Ascending aorta (tissue), 2 donors: ENCODE measurements at places on chromosomes 2 and 18.

DNA sequence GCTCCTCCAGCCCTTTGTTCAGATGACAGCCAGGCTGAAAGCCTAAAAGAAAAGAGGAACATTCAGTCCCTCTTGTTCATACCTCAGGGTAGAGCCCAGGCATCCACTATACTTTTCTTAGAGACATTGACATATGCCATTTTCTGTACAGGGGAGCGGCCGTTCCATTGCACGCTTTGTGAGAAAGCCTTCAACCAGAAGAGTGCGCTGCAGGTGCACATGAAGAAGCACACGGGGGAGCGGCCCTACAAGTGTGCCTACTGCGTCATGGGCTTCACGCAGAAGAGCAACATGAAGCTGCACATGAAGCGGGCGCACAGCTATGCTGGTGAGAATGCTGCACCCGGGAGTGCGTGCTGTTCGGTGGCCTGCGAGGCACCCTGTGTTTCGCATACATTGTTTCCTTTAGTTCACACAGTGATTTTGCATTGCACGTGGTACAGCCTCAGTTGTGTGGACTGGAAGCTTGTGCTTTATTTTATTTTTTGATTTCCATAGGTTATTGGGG, 138.2 kb downstream of the ZNF236 start:
- no peak for DNase-seq

GRCh38 chr18:40415821-40416220, 1539.2 kb upstream of the PIK3C3 start:
- no peak for DNase-seq

- DNase-seq, result no peak
Measured at GRCh38 chr18:33201509-33201926, 239.0 kb downstream of the CCDC178 start.

- peak; percentile 78 for DNase-seq
Measured at GRCh38 chr2:105746177-105747080, 1.7 kb downstream of the NCK2 start.

GRCh38 chr18:34322365-34323289, 97.9 kb upstream of the NOL4 start:
- DNase-seq, result no peak

GRCh38 chr2:189391201-189391600, 50.1 kb upstream of the WDR75 start:
- no peak for DNase-seq

- DNase-seq, result no peak
Measured at GRCh38 chr2:86028766-86029381, 76.8 kb downstream of the POLR1A start.

DNA sequence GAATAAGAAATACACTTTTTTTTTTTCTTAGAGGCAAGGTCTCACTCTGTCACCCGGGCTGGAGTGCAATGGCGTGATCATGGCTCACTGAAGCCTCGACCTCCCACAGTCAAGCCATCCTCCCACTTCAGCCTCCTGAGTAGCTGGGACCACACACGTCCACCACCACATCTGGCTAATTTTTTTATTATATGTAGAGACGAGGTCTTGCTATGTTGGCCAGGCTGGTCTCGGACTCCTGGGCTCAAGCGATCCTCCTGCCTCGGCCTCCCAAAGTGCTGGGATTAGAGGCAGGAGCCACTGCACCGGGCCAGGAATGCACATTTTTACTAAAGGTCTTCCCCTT, 2.4 kb downstream of the TGOLN2 start:
- no peak for DNase-seq

- DNase-seq, result no peak
Measured at GRCh38 chr2:188966728-188967440, 7.3 kb upstream of the COL3A1 start.

DNA sequence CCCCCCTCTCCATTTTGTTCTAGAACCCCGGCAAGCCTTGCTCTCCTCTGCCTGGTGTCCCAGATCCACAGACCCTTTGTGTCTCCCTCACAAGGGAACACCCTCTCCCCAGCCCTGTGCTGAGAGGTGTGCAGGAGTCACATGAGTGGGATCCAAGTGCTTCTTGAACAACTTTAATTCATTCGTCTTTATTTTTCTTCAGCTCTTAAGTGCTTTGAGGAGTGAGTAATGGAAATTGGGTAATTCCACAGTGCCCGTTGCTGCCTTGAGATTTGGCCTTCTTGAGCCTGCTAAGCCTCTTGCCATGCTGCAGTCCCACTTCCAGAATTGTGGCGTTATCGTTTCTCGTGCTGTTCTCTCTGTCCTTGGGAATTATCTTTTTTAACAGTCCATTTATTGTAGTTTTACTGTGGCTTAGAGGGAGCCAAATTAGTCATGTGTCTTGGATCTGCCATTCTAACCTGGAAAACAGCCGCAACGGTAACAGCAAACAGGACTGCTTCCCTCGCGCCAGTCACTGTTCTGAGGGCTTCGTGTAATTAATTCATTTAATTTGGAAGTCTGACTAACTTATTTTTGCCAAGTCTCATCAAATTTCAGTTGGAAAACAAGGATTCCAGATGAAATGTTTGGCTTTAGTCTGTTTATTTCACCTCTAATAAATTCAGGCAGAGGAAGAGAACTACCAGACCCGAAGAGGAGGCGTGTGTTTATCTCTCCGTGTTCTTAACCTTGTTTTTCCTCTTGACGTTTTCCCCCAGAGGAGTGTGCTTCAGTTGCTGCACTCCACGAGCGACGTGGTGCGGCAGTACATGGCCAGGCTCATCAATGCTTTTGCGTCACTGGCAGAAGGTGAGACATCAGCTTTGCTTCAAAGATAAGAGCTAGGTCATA, 72.0 kb downstream of the ARMC9 start:
- no peak for DNase-seq

- no peak for DNase-seq
Measured at GRCh38 chr18:7572822-7573221, 5.7 kb downstream of the PTPRM start.

- DNase-seq, result no peak
Measured at GRCh38 chr2:37283207-37283606, 41.4 kb downstream of the PRKD3 start.

- no peak for DNase-seq
Measured at GRCh38 chr2:3001615-3002560, 375.7 kb downstream of the EIPR1 start.

- DNase-seq, result no peak
Measured at GRCh38 chr2:149625271-149625670, 37.7 kb upstream of the MMADHC start.

GRCh38 chr2:120352696-120353590, 7.0 kb downstream of the INHBB start:
- no peak for DNase-seq

- no peak for DNase-seq
Measured at GRCh38 chr2:53033411-53033810, 734.2 kb upstream of the CHAC2 start.

DNA sequence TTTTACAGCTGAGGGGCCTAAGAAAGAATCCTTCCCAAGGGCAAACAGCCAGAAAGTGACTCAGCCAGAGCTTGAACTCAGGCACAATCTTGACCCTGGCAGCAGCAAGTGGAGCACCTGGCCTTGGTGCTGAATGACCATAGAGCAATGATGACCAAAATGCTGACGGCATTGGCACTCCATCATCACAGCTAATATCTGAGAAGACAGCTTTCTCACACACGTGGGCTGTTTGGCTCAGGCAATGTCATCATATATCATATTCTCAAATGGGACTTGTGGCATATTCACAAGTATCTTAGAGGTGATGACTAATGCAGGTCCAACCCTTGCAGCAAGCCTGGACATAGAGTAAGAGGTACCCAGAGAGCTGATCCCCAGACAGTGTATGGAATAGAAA, 443.9 kb upstream of the MYT1L start:
- no peak for DNase-seq

DNA sequence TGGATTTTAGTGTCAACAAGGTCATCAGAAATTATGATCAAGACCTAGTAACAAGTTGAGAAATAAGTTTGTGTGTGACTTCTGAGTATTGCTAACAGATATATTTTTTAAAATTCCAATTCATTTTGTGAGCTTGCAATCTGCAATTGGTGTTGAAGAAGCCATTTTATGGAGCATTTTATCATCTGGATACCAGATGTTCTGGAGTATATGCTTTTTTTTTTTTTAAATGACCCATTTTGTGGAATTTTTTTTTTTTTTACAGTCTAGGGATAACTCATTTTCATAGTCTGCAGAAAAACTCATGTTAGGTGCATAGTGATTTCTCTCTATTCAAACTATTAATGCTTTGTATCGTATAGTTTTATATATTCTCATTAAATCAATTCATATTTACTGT, 12.6 kb downstream of the QPCT start:
- DNase-seq, result no peak

DNA sequence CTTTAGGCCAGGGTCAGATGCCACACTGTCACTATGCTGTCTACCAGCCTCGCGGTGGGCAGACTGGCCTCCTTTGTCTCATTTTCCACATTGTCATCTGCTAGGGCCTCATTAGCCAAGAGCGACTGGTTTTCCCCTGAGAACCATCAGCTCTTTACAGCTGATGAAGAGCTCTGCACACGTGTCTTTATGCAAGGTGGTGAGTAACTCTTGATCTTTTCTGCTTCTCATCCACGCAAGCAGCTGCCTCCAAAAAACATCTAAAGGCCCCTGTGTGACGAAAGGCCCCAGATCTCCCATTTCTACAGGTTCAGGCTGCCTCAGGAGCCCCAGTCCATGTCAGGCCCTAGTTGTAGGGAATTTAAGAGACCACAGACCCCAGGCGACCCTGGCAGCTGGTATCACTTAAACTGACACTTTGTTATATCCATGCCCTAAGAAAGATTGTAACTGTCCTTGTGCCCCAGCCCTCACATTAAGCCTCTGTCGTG, 52.9 kb downstream of the DPYSL5 start:
- no peak for DNase-seq

DNA sequence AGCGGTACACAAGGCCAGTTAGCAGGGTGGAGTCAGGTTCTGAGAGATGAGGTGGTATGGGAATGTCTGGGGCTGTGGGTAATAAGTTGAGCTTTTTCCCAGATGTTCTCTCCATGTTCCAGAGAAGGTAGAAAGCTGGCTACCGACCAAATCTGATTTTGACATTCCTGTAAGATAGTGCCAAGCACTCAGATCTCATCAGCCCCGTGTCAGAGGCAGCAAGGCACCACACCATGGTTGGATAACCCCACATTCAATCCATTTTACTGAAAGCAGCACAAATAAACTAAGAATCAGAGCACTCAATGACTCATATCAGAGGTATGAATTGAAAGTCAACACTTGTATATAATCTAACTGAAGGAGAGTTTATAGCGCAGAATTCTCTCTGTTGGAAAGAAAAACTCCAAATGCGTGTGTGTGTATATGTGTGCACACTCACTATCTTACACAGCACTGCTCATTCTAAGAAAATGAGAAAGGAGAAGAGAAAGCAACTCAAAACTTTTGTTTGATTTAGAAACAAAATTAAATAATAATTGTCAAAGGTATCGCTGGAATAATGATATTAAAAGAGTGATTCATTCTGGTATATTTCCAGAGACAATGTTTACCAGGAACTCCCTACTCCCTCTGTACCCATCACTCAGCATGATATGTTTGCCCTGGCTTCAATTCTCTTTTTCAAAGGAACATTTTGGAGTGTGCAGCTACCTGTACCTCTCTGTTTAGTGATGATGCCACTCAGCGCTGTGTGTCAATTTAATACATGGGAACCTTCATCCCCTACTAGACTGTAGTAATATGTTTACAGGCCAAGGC, 375.1 kb upstream of the ID2 start:
- peak; percentile 42 for DNase-seq

DNA sequence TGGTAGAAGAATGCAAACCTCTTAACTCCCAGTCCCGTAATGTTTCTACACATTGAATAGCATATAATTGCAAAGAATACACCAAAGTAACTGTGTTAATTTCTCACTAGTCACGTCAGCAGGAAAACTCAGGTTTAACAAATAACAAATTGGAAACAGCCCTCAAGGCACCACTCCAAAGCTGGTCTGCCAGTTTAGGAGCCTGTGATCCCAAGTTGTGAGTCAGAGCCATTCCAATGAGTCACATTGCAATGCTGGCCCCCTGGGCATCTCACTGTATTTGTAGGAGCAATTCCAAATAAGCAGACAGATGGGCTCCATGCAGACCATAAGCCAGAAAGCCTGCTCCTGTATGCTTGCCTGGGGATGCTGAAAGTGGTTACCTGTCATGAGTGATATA, 143.2 kb upstream of the SETBP1 start:
- DNase-seq, result no peak

DNA sequence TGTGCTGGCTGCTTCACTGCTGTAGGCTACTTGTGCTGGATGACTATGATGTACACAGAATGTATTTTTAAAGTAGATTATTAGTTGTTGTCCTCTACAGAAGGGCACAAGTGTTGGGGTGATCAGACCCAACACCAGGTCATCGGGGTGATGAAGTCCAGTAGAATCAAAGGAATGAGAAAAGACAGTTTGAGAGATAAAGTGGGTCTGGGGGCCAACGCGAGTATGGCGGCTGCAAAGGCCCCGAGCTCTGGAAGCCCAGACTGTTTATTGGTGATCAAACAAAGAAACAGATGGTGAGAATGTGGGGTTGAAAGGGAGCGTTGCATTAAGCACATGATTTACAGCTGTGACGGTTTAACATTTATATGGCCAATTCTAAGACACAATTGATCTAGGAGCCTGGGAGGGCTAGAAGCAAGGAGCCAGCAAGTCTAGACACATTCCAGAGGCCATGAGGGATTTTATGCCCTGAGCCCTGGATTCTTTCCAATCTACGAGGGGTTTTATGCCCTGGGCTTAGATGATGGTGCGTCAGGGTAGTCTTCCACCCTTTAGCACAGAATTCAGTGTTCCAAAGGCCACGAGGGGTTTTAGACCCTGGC, 153.5 kb downstream of the AGPS start:
- DNase-seq, result no peak

- no peak for DNase-seq
Measured at GRCh38 chr18:10907749-10908148, 241.6 kb downstream of the PIEZO2 start.

- DNase-seq, result no peak
Measured at GRCh38 chr2:55498582-55498981, 20.9 kb upstream of the CFAP36 start.

- no peak for DNase-seq
Measured at GRCh38 chr2:152693033-152693432, 24.2 kb downstream of the PRPF40A start.

- no peak for DNase-seq
Measured at GRCh38 chr2:17030047-17030446, 364.4 kb upstream of the CYRIA start.

DNA sequence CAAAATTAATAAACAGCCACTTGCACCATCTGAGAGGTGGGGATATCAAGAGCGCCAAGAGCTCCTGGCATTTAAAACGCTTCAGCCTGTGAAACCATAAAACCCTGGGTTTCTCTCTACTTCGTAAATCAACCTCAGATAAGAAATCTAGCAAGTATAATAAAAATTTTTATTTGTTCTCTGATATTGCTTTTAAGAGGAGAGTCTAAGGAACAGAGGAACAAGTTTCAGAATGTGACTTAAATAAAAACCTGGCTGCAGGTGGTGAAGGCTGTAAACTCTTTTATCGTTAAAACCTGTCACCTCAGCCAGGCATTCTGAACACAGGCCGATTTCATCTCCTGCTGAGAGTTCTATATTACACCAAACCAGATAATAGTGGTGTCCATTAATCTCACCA, 9.9 kb downstream of the DYTN start:
- DNase-seq, result no peak

GRCh38 chr2:19607931-19608771, 249.7 kb upstream of the OSR1 start:
- DNase-seq, result no peak

- DNase-seq, result no peak
Measured at GRCh38 chr2:138779781-138780445, at the start of gene NXPH2. Gene NXPH2 (minus strand): TSS chr2:138780390. CDS start chr2:138780241, 149 bp downstream.
